GM12891 (cell line): ENCODE measurements at places on chromosomes 7 and 10.

GRCh38 chr7:53350241-53350640 lies 314.8 kb downstream of the POM121L12 start:
- DNase-seq, result no peak

GRCh38 chr10:133488354-133488753 lies 34.6 kb downstream of the SCART1 start:
- no peak for DNase-seq

DNA sequence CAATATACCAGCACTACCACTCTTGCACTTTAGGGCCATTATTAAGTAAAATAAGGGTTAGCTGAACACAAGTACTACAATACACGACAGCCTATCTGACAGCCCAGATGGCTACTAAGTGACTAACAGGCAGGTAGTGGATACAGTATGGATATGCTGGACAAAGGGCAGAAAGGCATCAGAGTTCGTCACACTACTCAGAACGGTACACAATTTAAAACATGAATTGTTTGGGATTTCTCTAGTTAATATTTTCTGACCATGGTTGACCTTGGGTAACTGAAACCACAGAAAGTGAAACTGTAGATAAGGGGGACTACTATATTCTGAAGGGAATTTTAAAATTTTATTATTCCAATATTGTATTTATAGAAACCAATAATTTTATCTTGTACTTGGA lies 101.3 kb upstream of the SKAP2 start:
- DNase-seq, result no peak

DNA sequence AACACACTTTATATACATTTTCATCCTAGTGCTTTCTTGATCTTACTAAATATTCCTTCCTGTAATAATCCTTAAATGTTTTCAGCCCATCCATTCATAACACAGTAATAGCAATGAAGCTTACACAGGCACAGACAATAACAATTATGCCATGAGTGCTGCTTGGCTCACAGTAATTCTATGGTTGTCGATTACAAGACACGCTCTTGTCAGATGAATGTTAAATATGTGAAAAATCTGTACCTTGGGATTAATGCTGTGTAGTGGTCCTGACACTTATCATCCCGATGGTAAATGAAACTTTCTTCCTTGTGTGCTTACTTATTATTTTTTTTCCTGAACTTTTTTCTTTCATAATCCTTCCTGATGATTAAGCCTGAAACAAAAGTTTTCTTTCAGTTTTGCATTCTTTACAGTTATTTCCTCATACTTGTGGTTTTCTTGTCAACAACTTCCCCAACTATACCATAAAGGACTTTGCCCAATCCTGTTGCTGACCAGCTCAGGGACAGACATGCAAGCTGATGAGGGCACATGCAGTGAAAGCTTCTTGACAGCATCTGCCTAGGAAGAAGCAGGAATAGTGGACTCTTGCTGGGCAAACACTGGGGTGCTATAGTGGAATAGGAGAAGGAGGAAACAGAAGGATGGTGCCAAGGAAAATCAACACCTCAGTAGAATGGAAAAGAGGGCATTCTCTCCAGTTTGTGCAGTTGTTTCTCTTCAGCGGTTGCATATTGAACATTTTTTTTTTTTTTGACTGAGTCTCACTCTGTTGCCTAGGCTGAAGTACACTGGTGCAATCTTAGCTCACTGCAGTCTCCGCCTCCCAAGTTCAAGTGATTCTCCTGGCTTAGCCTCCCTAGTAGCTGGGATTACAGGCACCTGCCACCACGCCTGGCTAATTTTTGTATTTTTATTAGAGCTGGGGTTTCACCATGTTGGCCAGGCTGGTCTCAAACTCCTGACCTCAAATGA lies 6.7 kb upstream of the MGAM2 start:
- no peak for DNase-seq

DNA sequence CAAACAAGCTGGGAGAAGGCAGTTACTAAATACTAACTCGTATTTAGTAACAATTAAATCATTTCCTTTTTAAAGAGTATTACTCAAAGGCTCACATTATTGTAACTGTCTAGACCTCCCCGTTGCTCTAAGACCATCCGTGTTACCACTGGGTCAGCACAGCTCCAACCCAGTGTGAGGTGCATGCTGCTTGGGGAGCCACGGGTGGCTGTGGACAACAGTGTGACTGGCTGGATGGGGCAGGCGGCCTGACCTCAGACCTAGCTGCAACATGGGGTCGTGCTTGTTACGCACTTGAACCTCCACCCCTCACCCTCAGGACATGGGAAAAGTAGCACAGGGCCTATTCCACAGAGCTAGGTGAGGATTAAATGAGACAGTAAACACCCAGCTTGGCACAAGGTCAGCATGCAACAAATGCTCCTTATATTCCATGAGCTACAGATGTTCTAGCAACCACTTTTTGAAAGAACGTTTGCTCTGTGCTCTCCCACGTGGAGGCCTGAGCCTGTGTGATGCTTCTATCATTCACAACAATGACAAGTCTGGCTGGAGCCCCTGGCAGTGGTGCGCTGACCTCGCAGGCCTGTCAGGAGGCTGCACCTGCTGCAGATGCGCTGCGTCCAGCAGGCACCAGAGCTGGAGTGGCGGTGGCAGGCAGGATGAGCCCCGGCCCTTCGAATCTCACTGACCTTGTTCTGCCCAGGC lies 135.7 kb downstream of the PKD1L1 start:
- no peak for DNase-seq

GRCh38 chr10:80444124-80444523 lies 10.0 kb upstream of the TSPAN14 start:
- DNase-seq, result no peak

- DNase-seq, result no peak
Measured at GRCh38 chr7:158702196-158702595, 2.4 kb downstream of the NCAPG2 start.

- no peak for DNase-seq
Measured at GRCh38 chr10:116772909-116773705, 30.7 kb upstream of the HSPA12A start.

- no peak for DNase-seq
Measured at GRCh38 chr7:44189286-44189992, at the start of gene GCK. TSS of gene GCK (minus strand) at chr7:44189439. CDS start at chr7:44188953, 486 bp downstream.

DNA sequence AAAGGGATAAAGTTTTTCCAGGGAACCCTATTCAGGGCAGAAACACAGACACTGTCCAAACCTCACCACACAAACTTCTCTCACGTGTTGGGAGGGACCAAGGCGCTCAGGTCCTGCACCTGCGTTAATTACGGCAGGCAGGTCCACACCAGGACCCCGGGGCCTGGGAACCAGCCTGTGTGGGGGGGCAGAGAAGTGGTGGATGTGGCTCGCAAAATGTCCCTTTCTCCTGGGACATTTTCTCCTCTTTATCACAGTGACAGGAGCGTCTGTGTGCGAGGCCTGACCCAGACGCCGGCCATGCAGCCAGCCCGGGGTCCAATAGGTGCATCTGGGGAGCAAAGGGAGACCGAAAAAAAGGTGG lies 73.4 kb upstream of the ZNF722 start:
- no peak for DNase-seq

DNA sequence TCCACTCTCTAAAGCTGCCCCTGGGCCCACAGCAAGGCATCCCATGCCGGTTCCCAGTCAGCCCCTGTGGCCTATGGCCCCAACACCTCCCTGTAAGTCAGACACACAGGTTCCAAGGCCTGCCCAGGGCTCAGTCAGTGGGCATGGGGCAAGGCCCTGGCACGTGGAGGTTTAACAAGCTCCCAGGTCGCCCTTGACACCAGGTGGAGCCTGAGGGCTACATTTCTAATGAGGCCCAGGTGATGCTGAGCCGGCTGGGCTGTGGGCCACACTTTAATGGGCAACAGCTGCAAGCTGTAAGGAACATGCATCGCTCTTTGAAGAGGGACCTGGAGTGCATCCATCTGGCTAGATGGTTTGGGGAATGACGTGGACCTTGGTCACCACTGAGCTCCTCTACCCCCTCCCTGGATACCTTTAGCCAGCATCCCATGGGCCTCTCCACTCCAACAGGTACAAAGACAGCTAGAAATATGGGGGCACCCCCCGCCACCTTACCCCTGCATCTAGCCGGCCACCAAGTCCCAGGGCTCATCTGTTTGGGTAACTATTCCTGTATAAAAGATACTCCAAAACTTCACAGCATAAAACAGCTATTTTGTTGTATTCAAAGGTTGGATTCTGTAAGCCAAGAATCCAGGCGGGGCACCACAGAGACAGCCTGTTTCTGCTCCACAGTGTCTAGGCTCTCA lies 122.5 kb downstream of the OAT start:
- DNase-seq, result no peak

- no peak for DNase-seq
Measured at GRCh38 chr7:154899862-154900261, 103.1 kb downstream of the PAXIP1 start.

DNA sequence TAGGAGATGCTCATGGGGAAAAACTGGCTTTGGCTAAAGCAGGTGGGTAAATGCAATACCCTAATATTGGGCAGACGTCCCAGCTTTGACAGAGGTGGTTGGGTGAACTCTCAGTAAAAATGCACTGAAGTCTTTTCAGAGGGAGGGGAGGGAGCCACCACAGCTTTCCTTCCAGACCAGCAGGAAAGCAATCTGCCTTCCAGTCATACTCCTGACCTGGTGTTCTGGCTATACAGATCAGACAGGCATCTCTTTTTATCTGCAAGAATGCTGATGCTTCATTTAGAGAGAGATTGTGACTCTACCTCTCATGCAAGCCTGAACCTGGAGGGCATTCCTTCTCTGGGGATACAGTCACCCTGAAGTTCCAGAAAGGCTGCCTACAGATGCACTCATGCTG lies 52.6 kb upstream of the ICA1 start:
- DNase-seq, result no peak

DNA sequence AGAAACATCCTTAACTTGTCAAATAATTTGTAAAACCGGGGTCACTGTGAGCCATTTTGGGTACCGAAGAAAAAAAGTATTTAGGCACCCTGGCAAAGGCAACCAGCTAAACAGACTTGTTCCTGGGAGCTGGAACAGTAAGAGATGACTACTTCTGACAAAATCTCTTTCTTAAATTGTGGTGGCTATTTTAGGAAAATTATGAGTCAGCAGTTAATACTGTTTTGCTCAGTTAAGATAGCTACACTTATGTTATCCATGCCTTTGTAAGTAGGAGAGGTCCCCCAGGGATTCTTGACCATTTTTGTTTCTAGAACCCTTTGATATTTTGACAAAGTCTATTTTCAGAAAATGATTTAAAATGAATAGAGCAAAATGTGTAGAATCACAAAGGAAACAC lies 68.7 kb downstream of the TAX1BP1 start:
- no peak for DNase-seq

GRCh38 chr10:97277551-97277950 lies 14.9 kb downstream of the ARHGAP19 start:
- no peak for DNase-seq

DNA sequence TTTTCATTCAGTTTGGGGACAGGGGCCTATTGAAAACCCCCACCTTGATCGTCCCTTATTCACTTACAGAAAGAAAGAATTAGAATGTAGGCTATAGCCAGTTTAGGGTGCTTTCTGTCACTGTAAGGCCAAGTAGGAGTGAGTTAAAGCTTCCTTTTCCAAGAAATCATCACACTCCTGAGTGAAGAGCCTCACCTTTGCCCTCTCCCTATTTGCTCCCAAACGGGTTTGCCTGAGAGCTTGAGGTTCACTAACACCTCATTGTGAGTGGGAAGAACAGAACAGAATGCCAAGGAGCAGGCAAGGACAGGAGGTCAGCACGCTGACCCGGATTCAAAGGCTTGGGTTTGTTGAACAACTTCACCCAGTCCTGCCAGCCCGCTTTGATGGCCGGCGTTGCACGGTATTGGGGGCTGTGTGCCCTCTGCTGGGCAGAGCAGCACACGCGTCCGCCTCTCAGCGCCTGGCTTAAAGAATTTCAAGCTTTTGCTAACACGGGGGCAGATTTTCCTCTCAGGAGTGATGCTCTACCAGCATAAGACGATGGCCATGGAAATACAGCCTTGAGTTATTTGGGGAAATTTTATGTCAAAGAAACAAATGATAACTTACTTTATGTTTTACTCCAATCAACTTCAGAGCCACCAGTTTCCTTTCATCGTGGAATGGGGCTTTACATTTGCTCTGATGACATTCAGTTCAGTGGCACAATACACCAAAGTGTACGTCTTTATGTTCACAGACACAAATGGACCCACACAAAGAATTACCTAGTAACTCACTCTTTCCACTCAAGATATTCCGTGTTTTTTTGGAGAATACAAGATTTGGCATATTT lies 470.0 kb downstream of the SUGCT start:
- no peak for DNase-seq

DNA sequence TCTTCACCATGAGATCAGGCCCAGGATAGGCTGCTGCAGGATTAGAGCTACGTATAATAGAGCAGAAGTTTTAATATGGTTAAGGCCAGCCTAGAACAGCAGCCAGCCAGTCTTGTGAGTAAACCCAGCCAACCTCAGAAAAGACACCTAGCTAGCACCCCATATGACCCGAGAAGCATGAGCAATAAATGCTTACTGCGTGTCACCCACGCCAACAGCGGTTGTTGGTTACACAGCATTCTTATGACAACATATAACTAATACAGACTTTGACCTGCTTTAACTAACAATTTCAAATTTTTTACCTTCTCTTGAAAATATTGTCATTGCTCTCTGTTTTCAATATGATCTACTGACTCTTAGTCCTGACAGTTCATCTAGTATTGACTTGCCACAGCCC lies 105.7 kb downstream of the HBP1 start:
- DNase-seq, result no peak

DNA sequence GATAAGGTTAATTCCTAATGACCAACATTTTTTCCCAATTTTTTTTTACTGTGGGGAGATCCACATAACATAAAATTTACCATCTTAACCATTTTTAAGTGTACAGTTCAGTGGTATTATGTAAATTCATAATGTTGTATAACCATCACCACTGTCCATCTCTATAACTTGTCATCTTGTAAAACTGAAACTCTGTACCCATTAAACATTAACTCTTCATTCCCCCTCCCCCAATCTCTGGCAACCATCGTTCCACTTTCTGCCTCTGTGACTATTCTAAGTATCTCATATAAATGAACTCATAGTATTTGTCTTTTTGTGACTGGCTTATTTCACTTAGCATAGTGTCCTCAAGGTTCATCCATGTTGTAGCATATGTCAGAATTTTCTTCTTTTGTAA lies 46.0 kb upstream of the HPS1 start:
- no peak for DNase-seq

GRCh38 chr10:80512031-80512526 lies 25.6 kb upstream of the SH2D4B start:
- DNase-seq, result no peak

GRCh38 chr10:6763001-6763400 lies 182.9 kb upstream of the PRKCQ start:
- DNase-seq, result no peak

DNA sequence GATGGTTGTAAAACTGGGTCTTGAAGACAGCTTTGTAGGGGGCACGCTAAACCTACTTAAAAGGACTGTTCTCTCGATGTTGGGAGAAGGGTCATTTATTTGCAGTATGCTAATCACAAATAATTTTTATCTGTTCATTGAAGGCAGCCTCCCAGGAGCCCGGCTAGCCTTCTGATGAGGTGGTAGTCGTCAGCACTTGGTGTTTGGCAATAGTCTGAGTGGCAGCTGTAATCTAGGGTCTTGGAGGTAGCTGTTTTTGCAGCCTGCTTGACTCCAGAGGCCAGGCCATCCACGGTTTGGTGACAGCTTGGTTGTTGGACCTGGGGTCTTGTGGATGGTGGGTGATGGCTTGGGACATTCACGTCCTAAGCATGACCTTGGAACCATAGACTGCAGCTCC lies 2.2 kb downstream of the GTF2IRD1 start:
- DNase-seq, result no peak

GRCh38 chr7:157916946-157917640 lies 580.3 kb downstream of the DNAJB6 start:
- no peak for DNase-seq
